NCI-H774 (cell line): ENCODE measurements at places on chromosomes 2 and 18.

- DNase-seq: peak; percentile 65
Observed at GRCh38 chr2:116467243-116467642, 1347.2 kb upstream of the DDX18 start.

DNA sequence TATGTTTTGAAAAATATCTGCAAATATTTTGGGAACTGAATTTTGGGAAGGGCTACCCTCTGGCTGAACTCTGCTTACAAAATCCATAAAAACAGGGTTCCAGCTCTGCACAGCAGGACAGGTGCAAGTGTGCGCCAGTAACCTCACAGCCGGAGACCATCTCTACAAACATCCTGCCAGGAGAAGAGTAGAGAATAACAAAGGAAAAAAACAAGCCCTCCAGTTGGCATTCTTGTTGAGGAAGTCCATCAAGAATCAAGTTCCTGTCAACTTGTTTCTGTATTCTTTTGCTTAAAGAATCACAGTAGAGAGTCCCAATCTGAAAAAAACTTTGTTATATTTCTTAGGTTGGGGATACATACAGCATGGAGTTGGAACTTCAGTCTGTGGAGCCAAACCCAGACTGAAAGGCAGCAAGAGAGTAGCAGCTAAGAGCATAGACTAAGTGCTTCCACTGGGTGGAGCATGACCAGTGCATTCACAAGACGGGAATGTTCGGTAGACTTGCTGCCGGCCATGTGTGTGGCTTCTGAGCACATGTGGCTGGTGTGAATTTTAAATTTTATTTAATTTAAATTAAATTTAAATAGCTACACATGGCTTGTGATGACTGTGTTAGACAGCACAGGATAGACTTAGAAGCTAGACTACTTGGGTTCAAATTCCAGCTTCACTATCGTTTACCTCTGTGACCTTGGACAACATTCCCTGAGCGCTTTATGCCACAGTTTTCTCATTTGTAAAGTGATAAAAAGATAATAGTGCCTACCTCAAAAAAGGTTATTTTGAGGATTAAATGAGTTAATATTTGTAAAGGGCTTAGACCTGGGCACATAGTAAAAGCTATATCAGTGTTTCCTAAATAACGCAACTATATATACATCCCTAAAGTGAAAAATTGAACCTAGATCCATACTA, 41.9 kb downstream of the SPTBN1 start:
- no peak for DNase-seq

- DNase-seq: peak; percentile 10
Observed at GRCh38 chr2:157336137-157337010, 10.8 kb upstream of the ERMN start.

- no peak for DNase-seq
Observed at GRCh38 chr2:164606557-164606956, 14.7 kb downstream of the GRB14 start.

DNA sequence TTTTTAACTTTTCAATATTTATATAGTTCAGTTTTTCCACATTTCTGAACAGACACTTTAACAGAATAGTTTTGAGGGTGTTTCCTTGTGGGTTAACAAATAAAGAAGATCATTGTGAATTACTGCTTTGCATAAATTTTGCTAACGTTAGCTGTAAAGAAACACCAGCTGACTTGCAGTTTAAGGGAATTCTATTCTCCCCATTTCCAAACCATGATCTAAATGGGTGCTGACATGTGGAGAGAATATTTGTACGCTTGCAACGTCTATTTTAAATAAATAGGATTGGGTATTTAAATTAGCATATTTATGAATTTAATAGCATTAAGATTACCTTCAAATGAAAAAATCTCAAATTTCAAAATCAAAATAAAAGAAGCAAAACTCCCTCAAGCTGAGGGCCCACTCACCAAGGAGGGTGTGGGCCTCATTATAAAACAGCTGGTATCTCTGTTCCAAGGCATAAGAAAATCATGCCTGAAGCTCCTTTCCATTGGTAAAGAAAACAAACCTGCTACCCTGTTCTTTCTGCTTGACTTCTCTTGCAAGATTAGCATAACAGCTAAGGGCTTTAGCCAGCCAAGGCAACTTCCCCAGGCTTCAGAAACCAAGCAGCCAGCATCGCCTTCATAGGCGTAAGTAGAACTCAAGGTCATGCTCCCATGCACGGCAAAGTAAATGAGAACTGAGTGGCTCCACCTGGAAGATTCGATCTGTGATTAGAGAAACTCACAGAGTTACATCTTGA, 3.2 kb downstream of the MRO start:
- DNase-seq: no peak

GRCh38 chr2:160390544-160391455, 102.8 kb downstream of the RBMS1 start:
- no peak for DNase-seq

DNA sequence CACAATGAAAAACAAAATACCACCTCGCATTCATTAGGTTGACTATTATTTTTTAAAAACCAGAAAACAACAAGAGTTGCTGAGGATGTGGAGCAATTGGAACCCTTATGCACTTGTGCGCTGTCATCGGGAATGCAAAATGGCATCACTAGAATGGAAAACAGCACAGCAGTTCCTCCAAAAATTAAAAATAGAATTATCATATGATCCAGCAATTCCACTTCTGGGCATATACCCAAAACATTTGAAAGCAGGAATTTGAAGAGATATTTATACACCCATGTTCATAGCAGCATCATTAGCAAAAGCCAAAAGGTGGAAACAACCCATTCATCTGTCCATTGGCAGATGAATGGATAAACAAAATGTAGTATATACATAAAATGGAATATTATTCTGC, 11.9 kb upstream of the NMUR1 start:
- DNase-seq: no peak

GRCh38 chr18:24763765-24764513, 303.5 kb downstream of the HRH4 start:
- DNase-seq: no peak

GRCh38 chr2:628651-629050, 48.6 kb downstream of the TMEM18 start:
- DNase-seq: no peak

DNA sequence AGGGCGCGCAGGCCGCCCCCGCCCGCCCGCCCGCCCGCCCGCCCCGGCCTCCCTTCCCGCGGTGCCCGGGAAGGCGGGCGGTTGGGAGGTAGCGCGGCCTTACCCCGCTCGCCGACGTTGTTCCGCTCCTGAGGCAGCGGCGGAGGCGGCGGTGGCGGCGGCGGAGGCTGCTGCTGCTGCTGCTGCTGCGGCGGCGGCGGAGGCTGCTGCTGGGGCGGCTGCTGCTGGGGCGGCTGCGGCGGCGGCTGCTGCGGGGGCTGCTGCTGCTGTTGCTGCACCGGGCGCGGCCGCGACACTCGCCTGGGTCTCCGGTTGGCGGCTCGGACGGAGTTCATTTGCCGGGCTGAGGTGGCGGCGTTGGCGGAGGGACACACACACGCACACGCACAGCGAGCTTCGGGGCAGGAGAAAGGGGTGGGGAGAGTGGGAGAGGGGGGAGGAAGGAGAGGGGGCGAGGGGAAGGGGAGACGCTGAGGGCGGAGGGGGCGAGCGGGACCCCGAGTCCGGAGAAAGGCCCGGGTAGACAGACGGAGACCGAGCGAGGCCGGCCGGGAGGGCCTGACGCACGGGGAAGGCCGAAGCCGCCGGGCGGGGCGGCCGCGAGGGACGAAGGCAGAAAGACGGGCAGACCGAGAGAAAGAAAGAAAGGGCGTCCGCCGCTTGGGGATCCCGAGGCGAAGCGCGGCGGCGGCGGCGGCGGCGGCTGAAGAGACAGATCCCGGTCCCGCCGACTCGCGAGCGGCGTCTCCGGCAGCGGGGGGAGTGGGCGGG, 727 bp downstream of the FBXO11 start:
- DNase-seq: peak; percentile 57

DNA sequence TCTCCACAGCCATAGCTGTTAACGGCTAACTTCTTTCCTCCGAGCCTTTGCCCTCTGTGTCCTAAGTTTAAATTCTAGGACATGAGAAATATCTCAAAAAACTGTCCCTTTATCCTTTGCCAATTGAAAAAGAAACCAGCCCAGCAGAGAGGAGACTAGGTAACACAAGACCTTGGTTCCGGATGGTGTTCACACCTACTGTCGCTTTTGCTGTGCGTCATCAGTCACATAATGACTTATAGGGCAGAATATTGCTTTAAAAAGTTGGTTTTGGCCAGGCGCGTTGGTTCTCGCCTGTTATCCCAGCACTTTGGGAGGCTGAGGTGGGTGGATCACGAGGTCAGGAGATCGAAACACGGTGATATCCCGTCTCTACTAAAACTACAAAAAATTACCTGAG, 66.2 kb downstream of the SP3 start:
- no peak for DNase-seq
